Smooth muscle cell of the brain vasculature (primary cell): ENCODE measurements at places on chromosomes 11 and 22.

- no peak for DNase-seq
Measured at GRCh38 chr11:81211050-81211449, 1522.6 kb downstream of the FAM181B start.

GRCh38 chr11:80388536-80388935 lies 947.7 kb upstream of the TENM4 start:
- no peak for DNase-seq

GRCh38 chr22:46370584-46371291 lies 35.2 kb downstream of the TRMU start:
- no peak for DNase-seq

DNA sequence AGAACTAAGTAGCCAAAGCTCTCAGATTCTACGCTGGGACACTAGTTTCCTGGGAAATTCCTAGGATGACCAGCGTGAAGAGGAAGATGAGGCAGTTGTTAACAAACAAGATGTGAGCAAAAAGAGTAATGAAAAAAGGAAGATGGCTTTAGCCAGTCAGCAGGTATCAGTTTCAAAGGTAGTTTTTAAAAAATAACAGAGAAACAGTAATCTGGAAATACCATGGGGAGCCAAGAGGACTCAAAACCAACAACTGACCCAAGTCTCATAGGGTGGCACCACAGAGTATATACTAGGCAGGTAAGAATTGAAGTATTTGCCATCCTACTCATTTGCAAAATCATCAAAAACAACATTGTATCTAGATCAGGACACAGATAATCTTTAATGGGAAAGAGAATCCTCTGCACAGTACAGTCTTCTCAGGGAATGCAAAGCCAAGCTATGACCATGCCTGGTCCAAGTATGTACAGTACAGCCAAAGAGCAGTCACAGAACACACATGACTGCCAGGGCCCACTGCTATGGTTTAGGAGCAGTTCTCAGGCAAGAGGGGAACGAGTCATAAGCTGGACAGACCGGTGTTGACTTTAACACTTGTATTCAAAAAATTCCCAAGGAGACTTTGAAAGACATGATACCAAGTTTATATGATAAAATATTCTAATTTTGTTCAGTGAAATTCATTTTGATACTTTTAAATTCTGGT lies 20.6 kb downstream of the MSANTD4 start:
- no peak for DNase-seq

- DNase-seq, result no peak
Measured at GRCh38 chr22:30402028-30402765, 5.4 kb downstream of the SEC14L2 start.

DNA sequence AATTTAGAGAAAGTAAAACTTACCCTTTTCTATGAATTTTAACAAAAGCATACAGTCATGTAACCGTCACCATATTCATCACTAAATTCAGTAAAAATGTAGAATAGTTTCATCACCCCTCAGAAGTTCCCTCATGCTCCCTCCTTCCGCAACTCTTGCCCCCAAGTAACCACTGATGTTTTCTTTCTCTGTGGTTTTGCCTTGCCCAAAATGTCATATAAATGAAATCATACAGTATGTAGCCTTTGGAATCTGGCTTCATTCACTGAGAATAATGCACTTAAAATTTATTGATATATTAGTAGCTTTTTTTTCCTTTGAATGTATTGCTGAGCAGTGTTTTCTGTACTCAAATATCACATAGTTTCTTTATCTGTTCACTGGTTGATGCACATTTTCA lies 60.1 kb downstream of the DCUN1D5 start:
- no peak for DNase-seq

DNA sequence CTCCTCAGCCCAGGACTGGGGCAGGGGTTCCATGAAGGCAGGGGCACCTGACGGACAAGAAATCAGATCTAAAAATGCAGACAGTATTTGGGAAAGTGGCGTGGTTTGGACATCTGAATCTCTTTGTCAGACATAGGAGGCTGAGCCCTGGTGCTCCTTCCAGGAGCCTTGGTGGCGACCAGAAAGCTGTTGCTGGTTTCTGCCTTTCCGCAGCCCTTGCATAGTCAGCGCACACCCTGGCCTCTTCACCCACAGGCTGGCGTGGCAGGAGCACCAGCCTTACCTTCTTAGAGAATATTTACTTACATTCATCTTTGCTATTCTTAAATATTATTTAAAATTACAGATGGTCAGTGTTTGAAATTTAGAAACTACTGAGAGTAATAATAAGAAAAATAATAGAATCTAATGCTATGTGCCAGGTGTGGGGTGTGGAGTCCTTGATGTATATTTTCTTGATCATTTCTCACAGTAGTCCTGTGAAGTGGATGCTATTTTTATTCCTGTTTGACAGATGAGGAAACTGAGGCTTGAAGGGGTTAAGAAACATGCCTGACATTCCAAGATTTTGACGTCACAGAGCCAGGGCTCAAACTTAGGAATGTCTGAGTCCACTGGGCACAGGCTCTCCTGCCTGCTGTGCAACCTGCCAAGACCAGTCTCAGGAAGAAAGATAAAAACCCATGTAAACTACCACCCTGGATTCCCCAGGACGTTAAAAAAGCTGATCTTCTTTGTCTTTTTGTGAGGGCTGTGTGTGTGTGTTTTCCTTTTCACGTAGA lies 51.6 kb downstream of the TBC1D22A start:
- no peak for DNase-seq

GRCh38 chr11:44574610-44575287 lies 9.3 kb downstream of the CD82 start:
- DNase-seq, result no peak

GRCh38 chr22:31715147-31715778 lies 34.7 kb downstream of the PRR14L start:
- no peak for DNase-seq

GRCh38 chr22:17100621-17101020 lies 15.8 kb downstream of the IL17RA start:
- DNase-seq, result no peak

GRCh38 chr11:18671246-18671645 lies 27.3 kb upstream of the TMEM86A start:
- no peak for DNase-seq

GRCh38 chr22:36239150-36239400 lies 252 bp downstream of the APOL2 start:
- DNase-seq, result no peak

GRCh38 chr11:65780770-65781151 lies at the start of gene AP5B1:
TSS of gene AP5B1 (minus strand) at chr11:65780976. CDS start at chr11:65780591, 385 bp downstream.
- no peak for DNase-seq

GRCh38 chr11:114259551-114259983 lies 36.6 kb upstream of the NNMT start:
- DNase-seq, result no peak

- DNase-seq, result no peak
Measured at GRCh38 chr11:102263379-102264003, 53.8 kb upstream of the BIRC3 start.

DNA sequence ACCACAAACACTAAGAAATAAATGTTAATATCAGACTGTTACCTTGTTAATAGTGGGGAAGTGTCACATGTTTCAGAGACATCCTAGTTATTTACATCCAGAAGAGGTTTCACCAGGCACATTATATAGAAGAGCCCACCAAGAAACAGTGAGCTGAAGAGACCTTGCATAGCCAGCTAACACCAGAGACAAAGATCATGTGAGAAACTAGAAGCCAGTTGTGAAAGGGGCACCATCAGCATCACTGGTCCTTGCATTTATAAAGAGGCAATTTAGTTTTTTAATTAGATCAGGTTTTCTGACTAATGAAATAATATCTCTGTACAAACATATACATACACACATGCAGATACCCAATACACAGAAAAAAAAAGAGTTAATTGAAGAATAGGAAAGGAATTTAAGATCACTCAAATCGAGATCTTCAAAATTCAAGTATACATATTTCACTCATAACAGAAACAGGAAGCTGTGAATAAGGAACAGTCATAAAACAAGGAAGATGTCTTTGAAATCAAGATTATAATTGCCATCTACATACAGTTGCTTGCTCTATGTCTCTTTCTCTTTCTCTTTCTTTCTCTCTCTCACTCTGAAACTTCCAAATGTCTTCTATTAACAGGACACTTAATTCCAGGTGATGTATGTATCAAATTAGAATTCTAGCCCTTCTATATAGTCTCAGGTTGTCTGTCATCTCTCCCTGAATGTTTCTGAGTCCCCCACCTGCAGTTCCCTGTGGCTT lies 348.7 kb downstream of the ETS1 start:
- no peak for DNase-seq

DNA sequence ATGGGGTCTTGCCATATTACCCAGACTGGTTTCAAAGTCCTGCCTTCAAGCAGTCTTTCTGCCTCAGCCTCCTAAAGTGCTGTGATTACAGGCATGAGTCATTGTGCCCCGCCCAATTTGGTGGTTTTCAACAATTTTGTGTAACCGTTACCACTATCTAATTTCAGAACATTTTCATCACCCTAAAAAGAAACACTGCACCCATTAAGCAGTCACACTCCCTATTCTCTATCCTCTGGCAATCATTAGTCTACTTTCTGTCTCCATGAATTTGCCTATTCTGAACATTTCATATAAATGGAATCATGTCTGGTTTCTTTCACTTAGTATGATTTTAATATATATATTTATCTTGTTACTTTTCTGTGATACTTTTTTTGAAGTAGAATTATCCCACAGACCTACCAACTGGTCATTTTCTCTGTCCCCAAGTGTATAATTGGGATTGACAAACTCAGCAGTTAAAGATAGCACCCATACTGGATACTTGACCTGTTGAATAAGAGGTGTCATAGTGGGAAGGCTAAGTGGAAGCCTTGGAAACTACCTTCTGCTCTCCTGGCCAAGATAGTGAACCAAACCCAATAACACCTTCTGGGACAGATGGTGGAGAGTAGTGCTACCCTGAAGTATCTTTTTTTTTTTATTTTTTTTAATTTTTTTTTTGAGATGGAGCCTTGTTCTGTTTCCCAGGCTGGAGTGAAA lies 64.8 kb downstream of the STIM1 start:
- no peak for DNase-seq

DNA sequence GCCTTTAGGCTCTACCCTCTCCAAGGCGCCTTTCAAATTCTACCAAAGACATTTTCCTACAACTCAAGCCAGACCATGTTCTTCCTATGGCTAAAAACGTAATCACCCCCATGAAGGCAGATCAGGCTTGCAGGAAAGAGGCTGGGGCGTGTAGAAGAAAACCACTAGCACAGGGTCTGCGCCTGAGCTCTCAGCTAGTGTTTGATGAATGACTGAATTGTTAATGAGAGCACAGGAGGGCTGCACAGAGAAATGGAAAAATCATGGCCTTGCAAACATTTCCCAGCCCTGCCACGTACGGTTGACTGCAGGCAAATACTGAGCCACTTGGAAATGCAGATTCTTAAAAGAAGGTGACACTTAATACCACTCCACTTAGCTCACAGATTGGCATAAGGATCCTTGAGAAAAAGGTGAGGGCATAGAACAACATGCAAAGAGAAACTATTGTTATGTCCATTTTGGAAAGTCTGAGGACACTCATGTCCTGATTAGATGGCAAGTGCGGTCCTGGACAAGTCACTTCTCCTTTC lies 148.6 kb downstream of the NXPE2 start:
- no peak for DNase-seq

- no peak for DNase-seq
Measured at GRCh38 chr11:58676563-58677135, 54.2 kb downstream of the CNTF start.

GRCh38 chr11:76802621-76803020 lies 19.5 kb downstream of the TSKU start:
- DNase-seq, result no peak

DNA sequence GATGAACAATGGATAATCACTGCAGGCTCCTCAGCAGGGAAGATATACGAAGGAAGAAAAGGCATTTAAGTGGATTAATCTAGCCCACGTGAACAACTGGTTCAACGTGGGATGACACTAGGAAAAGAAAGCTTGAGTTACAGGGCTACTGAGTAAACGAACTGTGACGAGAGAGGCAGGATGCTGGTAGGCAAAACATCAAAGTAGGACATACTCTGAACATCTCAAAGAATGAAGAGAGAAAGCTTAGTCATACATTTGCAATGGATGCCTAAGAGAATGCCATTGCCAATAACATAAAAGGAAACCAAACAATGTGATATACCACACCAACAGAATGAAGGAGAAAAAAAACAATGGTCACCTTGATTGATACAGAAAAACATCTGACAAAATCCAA lies 12.9 kb downstream of the USP28 start:
- DNase-seq, result no peak

DNA sequence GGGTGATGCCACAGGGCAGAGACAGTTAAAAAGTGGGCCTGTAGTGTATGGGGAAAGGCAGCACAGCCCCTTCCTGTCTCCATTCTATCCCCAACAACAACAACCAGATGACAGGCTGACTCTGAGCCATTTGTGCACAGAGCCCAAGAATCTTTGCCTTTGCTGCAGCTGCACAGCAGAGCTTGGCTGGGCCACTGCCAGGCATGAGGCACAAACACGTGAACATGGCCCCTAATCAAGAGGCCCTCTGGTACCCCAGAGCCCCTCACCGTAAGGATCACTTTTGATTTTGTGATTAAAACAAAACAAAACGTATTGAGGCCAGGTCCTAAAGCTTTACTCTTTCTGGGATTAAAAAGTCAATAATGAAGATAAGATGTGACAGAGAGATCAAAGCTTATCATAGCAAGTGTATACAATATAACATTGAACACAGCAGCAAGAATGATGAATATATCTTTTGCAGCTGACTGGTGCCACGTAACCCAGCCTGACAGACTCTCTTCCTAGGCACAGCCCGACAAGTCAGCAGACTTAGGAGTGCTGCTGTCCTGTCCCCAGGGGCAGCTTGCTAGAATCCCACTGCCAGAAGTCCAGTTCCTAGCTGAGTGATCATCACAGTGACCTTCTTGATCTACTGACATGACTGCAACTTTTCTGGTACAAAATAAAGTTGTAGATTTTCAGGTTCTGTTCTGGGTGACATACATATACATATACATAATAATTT lies 117.8 kb downstream of the SERGEF start:
- DNase-seq, result no peak

DNA sequence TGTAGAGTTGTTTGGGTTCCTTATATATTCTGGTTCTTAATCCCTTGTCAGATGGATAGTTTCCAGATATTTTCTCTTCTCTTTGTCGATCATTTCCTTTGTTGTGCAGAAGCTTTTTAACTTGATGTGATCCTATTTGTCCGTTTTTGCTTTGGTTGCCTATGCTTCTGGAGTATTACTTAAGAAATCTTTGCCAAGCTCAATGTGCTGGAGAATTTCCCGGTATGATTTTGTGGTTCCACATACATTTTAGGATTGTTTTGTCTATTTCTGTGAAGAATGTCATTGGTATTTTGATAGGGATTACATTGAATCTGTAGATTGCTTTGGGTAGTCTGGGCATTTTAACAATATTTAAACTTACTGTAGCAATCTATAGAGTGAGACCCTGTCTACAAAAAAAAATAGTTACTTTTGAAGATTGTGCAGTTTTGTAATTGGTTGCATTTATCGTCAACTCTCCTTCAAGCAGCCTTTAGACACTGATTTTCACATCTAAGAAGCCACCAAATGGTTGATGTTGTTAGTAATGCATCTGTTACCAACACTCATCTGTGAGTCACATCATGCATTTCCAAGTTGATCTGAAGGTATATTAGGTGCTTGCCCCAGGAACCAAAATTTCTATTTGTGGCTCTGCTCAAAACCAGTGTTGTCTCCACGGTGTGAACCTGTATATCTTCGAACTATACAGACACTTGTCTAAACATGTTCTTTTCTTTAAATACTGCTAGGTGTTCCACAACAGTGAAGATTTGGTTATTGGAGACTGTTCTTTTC lies 21.4 kb downstream of the XRCC6 start:
- no peak for DNase-seq

- no peak for DNase-seq
Measured at GRCh38 chr11:8870411-8871170, 40.4 kb upstream of the AKIP1 start.
